Heart left ventricle (tissue), 16 donors: ENCODE measurements at places on chromosomes 16 and 17.
A peak's percentile ranks its signal among the peaks of the same experiment; 100 is the strongest.

DNA sequence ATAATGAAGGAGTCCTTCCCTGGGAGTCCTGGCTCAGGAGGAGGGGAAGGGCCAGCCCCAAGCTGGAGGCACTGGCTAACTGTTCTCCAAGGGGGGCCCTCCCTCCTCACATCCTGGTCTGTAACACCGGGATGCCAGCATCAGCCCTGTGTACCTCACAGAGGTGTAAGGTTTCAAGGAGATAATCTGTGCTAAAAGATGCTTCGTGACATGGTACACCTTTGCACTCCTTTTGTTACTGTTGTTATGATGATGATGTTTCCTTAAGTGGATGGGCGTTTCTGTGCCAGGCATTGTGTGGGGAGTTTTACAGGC lies 236.7 kb upstream of the TNRC6C start:
- DNase-seq: no peak

DNA sequence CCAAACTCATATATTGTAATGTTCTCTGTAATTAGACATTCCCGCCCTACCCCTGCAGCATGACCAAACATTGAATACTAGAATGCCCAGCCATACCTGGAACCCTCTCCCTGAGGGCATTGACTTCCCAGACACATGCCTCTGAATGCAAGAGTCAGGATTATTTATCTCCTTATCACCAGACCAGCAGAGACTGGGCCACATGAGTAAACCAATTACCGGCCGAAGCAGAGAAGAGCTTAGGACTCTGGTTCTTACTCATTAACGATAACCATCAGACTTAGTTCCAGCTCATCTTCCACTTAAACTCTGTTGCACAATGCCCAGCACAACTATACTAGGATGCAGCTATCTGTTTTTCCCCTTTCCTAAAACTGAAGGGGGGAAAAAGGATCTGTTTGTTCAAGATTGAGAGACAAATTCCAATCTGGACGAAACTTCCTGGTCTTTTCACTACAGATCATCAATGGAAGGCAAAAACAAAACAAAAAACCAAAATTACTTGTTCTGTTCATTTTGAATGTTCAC lies 88.2 kb upstream of the CORO6 start:
- no peak for DNase-seq

DNA sequence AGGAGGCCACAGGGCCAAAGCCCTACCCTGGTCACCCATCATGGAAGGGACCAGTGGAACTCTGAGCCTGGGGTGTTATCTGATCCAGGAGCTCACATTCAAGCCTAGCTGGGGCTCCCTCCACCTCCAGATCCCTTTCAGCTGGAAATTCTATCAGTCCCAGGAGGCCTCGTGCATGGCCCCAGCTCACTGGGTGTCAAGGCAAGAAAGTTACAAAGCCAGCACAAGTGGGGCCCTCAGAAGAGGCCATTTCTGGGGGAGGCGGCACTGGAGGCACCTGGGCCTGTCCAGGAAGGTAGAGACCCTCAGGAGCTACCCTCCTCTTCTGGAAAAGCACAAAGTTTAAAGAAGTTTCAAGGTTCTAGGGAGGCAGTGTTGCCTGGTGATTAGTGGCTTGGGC lies 4.8 kb downstream of the CA7 start:
- no peak for DNase-seq

GRCh38 chr16:3655396-3656159 lies 1.1 kb downstream of the DNASE1 start:
- DNase-seq: no peak

DNA sequence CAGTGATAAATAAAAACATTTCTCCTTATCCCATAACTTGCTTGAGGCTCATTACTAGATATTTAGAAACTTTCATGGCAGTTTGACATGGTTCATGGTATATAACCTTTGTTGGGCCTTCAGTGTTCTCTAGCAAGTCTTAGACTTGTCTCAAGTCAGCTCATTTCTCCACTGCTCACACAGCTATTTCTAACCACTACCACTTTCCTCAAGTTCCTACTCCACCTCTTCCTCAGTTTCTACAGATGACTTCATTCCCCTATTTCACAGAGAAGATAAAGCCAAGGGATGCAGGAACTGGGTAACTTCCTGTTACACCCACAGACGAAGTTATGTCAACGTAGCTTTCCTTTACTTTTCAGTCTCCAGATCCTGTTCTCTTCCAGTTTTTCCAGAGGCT lies 23.2 kb downstream of the NLK start:
- DNase-seq: no peak

- DNase-seq: no peak
Observed at GRCh38 chr17:43212641-43213490, 1.2 kb downstream of the TMEM106A start.

- DNase-seq: peak; percentile 48
Observed at GRCh38 chr17:45834471-45835396, 9.9 kb upstream of the SPPL2C start.

GRCh38 chr17:51259564-51260236 lies at the start of gene MBTD1:
MBTD1 (minus strand) TSS chr17:51260049; CDS start chr17:51225161, 34,888 bp downstream.
- peak; percentile 97 for DNase-seq

DNA sequence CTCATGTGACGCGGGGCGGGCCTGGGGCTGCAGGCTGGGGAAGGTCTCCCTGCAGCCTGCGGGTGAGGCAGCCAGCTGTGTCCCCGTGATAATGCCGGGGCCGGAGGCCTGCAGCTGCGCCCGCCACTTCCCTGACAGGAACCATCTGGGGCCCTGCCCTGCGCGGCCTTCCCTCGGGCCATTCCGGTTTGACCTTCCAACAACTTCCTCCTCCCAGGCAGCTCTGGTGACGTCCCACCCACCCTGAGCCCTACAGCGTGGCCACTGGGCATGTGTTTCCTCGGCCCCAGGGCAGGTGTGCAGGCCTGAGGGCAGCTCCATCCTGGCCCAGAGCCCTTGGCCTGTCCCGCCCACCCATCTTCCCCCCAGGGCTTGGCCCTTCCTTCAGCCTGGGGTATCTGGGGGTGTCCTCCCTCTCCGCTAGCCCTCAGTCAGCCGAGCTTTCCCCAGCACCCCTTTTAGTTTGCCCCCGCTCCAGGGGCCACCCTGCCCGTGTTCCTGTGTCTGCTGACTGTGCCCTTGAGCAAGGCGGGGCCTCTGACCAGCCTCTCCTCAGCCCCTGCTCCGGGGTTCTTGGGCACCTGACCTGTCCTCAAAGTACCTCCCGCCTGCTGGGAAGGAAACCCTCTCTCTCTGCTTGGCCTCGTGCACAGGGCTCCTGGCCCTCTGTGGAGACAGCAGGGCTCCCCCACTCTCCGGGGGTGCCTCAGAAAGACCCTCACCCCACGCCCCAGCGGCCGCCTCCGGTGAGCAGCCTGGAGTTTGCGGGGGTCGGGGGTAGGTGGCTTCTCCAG lies at the start of gene CBFA2T3:
Gene CBFA2T3, minus strand, starts transcription at position 190 of the 794 bp plus-strand sequence. CDS start 400 bp downstream, outside the sequence.
- peak; percentile 89 for DNase-seq

- no peak for DNase-seq
Observed at GRCh38 chr16:29254676-29255495, 151.6 kb downstream of the NPIPB11 start.

- no peak for DNase-seq
Observed at GRCh38 chr17:9536061-9536460, 39.6 kb downstream of the STX8 start.

DNA sequence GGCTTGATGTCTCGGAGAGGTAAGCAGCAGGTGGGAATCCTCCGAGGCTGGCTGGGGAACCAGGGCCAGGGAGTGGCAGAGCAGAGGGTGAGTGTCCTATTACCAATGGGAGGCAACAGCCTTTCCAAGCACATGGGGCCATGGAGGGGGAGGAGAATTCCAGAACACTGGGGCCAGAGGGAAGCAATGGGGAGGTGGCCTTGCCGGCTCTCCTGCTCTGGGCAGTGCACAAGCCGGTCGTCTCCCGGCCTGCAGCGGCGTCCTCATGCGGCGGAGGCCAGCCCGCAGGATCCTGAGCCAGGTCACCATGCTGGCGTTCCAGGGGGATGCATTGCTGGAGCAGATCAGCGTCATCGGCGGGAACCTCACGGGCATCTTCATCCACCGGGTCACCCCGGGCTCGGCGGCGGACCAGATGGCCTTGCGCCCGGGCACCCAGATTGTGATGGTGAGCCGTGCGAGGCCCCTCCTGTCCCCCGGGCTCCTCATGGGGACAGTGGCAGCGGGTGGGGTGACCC lies 21.9 kb downstream of the SGSH start:
- no peak for DNase-seq

- no peak for DNase-seq
Observed at GRCh38 chr16:57411362-57411976, 6.9 kb downstream of the CCL17 start.

DNA sequence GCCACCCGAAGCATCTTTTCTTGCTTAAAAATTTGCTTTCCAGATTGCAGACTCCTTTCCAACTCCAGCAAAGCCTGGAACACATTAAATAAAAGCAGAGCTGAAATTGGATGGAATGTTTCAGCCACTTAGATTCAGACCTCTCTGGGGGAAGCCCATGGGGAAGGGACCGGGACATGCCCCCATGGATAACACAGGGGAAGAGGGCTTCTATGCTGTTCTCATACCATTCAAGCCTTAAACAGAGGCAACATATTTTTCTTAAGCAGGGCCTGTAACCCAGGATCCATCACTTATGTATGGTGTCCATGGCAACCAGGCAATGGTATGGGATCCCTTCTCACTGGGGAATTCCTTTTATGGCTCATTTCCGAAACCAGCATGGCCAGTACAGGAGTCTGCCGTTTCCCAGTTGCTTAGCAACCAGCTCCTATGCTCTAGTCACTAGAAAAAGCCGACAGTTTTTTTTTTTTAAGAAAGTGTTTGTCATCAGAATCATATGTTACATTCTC lies 62.0 kb upstream of the MARCHF10 start:
- DNase-seq: no peak

- no peak for DNase-seq
Observed at GRCh38 chr17:32103476-32104113, 38.7 kb upstream of the RHOT1 start.
